ENCODE measurements at places on chromosomes 16 and 17.

GRCh38 chr17:61488878-61489718 lies 36.9 kb downstream of the TBX4 start:
- no peak for DNase-seq

- no peak for DNase-seq
These were observed 413.9 kb upstream of the MAF start for GRCh38 chr16:80014241-80014939.

DNA sequence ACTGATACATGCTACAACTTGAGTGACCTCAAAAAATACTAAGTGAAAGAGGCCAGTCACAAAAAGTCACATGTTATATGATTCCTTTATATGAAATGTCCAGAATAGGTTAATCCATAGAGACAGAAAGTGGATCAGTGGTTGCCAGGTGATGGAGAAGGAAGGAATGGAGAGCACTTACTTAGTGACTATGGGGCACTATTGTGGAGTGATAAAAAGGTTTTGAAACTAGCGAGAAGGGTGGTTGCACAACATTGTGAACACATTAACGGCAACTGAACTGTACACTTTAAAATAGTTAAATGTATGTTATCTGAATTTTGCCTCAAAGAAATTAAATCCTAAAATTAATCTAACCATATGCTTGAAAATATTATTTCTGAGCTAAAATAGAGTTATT lies 25.9 kb downstream of the AMFR start:
- DNase-seq = no peak

- peak; percentile 67 for DNase-seq
These were observed 3.8 kb upstream of the NAT9 start for GRCh38 chr17:74779948-74780400.

- DNase-seq = no peak
These were observed 53.1 kb downstream of the PRKCA start for GRCh38 chr17:66355510-66355909.

- DNase-seq = no peak
These were observed 37.0 kb upstream of the CDH1 start for GRCh38 chr16:68700120-68700519.

DNA sequence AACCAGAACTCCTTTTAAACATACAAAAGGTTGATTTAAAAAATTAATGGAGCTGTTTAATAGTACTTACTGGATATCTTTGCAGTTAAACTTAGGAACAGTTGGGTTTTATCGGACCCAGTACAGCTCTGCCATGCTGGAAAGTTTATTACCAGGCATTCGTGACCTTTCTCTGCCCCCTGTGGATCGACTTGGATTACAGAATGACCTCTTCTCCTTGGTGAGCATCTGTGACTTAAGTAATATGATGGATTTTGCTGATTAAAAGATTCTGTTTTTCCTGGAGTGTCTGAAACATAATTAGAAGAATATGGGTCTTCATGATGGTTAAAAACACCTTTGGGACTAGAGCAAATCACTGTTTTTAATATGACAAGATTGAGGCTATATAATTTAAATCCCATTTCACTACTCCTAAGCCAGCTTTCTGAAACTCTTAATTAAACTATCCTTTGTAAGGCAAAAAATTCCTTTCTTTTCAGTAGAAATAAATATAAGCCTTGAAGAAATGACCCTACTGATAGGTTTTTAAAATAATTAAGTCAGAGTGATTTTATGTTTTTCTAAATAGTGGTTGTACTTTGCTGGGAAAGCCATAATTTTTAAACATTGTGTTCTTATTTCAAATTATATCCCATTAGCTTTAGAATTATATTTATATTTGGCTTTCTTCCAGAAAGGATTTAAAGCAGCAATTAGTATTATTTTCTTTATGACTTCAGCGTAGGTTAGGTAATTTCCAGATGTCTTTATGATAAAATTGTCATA lies 45.7 kb upstream of the KPNB1 start:
- DNase-seq = no peak

DNA sequence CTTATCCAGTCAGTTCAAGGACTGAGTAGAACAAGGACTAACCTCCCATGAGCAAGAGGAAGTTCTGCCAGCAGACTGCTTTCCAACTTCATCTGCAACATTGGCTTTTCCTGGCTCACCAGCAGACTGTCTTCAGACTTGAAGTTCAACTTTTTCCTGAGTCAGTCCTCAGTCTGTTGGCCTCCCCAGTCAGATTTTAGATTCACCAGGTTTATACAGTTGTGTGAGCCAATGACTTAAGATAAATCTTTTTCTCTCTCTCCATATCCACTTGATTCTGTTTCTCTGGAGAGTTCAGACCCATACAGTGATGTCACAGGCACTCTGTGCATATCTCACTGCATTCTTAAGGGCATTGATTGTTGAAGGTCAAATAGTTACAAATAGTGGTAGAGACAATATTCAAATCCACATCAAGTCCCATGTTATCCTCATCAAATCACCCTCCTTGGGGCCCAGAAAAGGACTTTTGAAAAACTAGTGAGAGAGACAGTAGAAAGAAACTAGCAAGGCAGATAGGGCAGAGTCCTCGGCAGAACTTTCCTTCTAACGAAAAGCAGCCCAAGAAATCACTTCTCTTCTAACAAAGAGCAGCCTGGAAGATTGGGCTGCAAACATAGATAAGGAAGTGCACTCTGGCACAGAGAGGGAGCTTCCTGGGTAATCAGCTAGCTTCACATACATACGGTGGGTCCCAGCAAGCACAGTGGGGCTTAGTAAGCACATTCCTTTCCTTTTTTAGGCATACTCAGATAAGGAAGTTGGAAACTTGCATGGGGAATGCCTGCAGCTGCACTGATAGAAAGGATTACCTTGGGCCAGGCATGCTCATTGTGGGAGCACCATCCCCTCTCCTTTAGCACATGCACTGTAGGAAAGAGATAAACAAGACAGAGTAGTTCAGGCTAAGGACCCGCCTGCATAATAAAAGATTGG lies 132.3 kb upstream of the FAM20A start:
- DNase-seq = no peak

GRCh38 chr16:62853887-62854286 lies 817.6 kb upstream of the CDH8 start:
- no peak for DNase-seq

- no peak for DNase-seq
These were observed 358.2 kb downstream of the KIF2B start for GRCh38 chr17:54180950-54181349.

DNA sequence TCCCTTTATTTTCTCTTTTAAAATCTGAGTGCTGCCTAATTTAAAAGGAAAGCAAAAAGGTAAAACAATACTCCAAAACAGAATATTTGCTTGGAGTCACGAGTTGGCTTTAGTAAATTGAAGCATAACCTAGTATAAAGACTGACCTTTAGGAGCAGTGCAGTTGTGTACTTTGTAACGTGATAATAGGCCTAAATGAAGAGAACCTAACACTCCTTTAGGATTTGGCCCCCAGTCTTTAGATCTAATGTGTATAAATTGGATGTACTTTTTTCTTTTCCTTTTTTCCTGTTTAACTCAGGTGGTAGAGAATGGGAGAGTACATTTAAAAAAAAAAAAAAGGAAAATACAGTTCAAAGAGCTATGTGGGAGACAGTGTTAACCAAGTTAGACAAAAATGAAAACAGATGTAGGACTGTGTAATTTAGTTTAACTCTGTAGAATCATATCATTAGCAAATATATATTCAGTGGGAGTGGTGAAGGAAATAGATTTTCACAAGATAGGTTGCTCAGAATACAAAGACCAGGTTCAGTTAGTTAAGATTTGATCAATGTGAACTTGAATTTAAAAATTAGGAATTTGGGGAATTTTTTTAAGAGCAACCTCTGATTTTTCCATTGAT lies 16.8 kb downstream of the CPD start:
- DNase-seq = no peak

GRCh38 chr16:55273959-55274358 lies 50.0 kb upstream of the IRX6 start:
- DNase-seq = no peak
